ENCODE measurements at places on chromosomes 6 and 20. TPM values are rescaled to one million over a fixed set of nuclear protein-coding genes. Genes with fewer than 3 reads are reported as not detected.

ATRN gene
- 32.5 TPM for total RNA-seq

DCBLD1 gene
- total RNA-seq, result 6.1 TPM

DNA sequence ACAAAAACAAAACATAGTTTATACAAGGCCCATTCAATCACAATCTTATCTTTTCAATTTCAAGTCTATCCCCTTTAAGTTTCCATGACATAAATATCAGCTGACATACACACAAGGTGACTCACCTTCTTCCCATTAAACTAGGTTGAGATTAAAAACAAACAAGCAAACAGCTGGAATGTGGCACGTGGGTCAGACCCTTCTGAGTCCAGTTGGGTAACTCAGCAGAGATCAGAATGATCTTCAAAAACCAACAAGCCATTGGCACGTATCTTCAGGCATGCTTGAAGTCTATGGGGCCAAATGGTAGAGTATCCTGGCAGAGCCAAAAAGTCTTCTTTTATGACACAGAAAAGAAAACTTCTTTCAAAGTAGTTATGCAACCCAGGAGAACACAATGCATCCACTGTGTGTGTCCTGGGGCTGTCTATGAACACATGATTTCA lies 603.5 kb upstream of the CITED2 start:
- DNase-seq, result no peak

- DNase-seq, result no peak
Observed at GRCh38 chr6:11467364-11467763, 70.2 kb upstream of the TMEM170B start.

DNA sequence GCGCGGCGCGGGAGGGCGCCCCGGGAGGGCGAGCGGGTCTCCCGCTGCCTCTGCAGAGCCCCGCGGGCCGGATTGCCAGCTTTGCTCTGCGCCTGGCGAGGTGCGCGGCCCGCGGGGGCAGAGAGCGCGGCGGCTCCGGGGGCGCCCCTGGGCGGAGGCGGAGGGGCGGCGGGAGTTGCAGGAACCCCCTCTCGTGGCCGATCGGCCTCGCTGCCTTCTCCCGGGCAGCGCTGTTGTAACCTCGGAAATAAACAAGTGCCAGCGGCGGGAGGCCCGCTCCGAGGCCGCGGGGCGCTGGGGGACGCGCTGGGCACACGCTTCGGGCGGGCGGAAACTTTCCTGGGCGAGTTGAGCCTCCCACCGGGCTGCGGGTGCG lies 1.2 kb downstream of the CDH4 start:
- no peak for DNase-seq

GRCh38 chr6:105191351-105191750 lies 11.5 kb upstream of the POPDC3 start:
- DNase-seq, result no peak

GRCh38 chr20:45115386-45115774 lies 406 bp upstream of the WFDC5 start:
- no peak for DNase-seq

DNA sequence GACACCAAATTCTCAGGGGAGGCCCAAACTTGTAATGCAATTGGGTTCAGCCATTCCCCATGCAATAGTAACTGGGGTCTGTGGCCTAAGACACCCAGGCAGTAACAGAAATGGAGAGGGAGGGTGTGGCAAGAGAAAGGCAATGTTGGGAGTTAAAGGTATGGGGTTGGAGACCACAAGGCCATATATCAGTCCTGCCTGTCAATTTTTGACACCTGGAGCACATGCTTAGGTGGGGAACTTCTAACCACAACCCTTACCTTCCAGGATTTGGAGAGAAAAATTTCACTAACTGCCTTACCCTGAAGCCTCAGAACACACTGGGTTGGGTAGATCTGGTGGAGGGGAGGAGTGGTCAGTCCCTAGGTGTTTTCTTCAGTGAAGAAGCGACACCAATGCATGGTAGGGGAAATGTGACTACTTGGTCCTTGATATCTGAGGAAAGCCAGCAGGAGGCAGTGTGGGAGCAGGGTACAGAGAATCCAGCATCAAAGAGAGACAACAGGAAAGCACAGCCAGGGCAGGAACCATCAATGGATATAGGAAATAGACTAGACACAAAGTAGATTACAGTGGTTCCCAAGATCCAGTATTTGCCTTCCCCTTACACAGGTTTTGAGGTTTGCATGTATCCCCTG lies 6.8 kb upstream of the USP49 start:
- DNase-seq, result no peak

GRCh38 chr6:160973311-160974250 lies 18.0 kb upstream of the MAP3K4 start:
- DNase-seq, result peak; percentile 74

All from Right ventricle myocardium inferior (tissue), 1 donor.